ENCODE measurements at places on chromosomes 12 and 14.

- no peak for DNase-seq
Measured at GRCh38 chr12:55694651-55695050, 13.1 kb downstream of the ITGA7 start.

- DNase-seq, result no peak
Measured at GRCh38 chr12:27220055-27220987, 23.8 kb upstream of the STK38L start.

DNA sequence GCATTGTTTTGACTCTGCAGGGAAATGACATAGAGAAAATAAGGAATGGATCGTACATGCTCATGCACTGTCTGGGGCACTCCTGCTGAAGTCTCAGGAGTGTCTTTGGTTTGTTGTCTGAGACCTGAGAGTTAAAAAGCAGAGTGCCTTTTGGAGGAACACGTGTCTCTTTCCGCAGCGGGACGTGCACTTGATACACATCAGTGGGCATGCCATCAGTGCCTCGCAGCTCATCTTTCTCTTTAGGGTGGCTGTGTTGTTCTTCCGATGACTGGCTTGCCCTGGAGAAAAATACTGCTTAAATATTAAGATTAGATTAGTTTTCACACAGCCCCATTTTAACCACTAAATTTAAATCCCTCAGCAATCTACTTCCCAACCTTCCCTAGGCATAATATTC lies 835.9 kb downstream of the DIO2 start:
- no peak for DNase-seq

- DNase-seq, result no peak
Measured at GRCh38 chr14:103705118-103705503, 10.1 kb downstream of the XRCC3 start.

- DNase-seq, result no peak
Measured at GRCh38 chr14:59132796-59133494, 55.5 kb upstream of the DAAM1 start.

- no peak for DNase-seq
Measured at GRCh38 chr12:47835006-47835830, 15.5 kb upstream of the HDAC7 start.

DNA sequence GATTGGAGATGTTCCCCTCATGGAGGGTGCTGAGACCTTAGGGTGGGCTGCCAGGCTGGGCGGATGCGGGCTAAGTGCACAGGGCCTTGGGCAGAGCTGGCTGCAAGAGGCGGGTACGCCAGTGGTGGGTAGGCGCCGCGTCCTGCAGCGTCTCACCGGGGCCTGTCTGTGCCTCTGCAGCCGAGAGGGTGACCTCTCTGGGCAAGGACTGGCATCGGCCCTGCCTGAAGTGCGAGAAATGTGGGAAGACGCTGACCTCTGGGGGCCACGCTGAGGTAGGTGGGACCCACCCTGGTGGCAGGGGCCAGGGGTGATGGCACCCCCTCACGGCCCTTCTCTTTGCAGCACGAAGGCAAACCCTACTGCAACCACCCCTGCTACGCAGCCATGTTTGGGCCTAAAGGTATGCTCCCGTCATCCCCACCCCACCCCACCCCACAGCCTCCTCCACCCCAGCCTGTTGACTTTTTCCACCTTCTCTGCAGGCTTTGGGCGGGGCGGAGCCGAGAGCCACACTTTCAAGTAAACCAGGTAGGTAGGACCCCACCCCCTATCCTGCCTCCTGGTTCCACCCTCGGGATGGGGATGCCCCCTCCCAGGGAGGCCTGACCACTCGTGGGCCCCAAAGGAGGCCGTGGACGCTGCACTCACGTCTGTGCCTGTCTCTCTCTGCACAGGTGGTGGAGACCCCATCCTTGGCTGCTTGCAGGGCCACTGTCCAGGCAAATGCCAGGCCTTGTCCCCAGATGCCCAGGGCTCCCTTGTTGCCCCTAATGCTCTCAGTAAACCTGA lies 1.5 kb downstream of the CRIP1 start:
- DNase-seq, result no peak

- DNase-seq, result no peak
Measured at GRCh38 chr14:74695406-74695805, 17.5 kb downstream of the AREL1 start.

- no peak for DNase-seq
Measured at GRCh38 chr12:25009496-25010092, 60.7 kb upstream of the BCAT1 start.

- DNase-seq, result no peak
Measured at GRCh38 chr14:88195676-88196075, 127.4 kb downstream of the KCNK10 start.

- DNase-seq, result no peak
Measured at GRCh38 chr12:126210448-126210847, 1145.2 kb downstream of the AACS start.

GRCh38 chr12:131564845-131565244 lies 146.0 kb upstream of the SFSWAP start:
- no peak for DNase-seq

DNA sequence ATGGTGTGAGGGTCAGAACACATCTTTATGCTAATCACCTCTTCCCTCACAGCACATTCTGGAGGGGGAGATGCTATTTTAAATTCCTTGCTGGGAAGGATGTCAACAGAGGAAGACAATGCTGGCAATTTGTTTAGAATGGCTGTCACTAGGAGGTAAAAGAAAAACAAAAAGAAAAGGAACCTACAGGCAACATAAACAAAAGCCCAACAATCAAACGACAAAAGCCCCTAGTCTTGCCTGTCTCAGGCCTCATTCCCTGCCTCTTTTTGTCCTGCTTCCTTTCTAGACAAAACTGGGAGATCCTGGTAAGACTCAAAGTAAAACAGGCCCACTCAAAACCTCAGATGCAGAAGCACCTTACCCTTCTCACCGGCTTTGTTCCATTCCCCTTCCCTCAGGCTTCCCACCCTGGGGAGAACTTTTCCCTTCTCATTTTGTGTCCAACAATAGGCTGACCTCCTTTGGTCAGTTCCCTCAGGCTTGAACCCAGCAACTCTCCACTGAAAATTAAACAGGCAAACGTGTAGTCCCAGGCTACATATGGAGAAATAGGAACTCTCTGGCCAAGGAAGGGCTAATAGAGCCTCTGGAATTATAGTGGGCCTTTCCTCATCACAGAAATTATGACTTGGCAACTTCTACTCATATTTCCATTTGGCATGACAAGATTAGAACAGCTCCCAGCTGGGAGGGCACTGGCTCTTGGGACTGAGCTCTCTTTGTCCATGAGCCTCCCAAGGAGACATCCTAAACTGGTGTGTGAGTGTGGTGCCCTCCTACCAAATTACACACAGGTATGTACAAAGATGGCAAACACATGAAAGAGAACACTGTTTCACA lies 193.0 kb downstream of the MON2 start:
- DNase-seq, result no peak

GRCh38 chr12:130579231-130579630 lies 136.9 kb downstream of the RIMBP2 start:
- no peak for DNase-seq

DNA sequence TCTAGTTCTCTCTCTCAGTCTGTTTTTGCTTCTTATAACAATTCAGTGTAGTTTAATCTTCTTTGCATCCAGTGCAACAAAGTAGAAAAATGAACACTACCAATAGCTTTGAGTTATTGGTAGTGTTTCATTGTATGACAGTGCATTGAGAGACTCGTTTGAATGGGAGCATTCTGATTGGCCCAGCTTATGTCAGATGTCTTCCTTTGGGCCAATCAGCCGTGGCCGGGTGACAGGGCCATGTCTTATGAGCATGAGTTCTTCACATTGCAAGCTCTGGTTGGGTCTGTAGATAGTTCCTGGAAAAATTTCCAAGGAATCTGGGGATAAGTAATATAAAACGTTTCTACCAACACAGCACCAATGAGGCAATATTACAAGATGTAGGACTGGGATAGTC lies 36.5 kb downstream of the GYS2 start:
- no peak for DNase-seq

DNA sequence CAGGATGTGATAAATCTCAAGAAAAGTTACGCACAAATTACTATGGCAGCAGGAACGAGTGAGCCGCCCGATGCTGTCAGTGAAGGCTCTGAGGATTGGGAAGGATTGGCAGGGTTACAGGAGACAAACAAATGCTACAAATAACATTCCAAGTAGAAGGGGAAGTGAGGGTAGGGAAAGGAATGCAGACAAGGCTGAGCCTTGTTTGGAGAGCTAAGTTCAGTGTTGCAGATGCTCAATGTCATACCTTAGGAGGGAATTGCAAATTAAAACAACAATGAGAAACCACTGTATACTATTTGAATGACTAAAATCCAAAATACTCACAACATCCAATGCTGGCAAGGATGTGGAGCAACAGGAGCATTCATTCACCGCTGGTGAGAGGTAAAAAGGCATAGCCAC lies 1.3 kb downstream of the CLEC9A start:
- DNase-seq, result no peak

GRCh38 chr14:90519262-90519920 lies 122.6 kb downstream of the CALM1 start:
- DNase-seq, result no peak

- DNase-seq, result no peak
Measured at GRCh38 chr12:30457621-30458289, 237.9 kb downstream of the IPO8 start.

GRCh38 chr14:21191809-21192446 lies 36.1 kb upstream of the OR5AU1 start:
- peak; percentile 23 for DNase-seq

GRCh38 chr12:15858353-15858752 lies 23.8 kb upstream of the STRAP start:
- no peak for DNase-seq

DNA sequence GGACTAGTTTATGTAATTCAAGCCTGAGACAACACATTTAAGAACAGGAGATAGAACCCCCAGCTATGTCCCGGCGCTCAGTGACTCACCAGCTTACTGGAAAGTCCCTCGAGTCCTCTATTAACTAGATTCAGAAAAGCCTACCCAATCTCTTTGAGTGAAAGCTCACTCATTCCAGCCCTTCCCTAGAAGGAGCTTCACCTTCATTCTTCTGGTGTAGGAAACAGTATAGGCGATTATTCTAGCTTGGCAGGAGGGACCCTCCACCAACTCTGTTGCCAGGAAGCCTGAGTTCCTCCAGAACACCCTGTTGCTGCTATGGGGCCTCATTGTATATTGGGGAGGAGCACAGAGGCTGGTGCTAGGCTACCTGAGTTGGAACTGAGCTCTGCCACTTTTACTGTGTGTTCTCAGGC lies 57.2 kb upstream of the AEBP2 start:
- DNase-seq, result no peak

- no peak for DNase-seq
Measured at GRCh38 chr14:36659822-36660735, 1.6 kb upstream of the PAX9 start.

- DNase-seq, result no peak
Measured at GRCh38 chr14:60183741-60184140, 18.5 kb upstream of the DHRS7 start.

DNA sequence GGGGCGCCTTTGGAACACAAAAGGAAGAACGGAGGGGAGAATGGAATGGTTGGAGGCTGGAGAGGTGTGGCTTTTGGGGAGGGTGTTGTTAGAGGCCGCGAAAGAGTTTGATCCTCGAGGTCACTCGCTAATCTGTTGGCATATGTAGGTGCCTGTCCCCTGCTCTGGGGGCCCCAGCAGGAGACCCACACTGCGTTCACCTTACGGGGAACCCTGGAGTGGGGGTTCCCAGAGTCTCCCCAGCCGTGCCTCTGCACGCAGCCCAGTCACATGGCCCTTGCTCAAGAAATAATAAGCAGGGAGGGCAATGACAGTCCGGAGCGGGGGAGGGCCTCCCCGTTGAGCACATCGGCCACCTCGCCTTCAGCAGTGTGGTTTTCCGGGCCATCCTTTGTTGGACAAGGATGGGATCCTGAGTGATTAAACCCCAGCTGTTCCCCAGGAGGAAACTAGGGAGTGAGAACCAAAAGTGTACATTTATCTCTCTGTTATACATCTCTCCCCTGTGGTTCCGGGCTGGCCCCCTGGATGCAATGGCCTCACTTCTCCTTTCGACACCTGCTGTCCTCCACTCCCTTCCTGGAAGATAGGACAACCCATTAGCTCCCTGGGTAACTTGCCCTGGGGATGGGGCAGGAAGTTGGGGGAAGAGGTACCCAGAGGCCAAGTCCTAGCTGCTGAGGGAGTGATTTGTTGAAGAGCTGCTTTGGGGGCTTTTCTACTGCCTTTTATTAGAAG lies 1.3 kb downstream of the PLEKHG3 start:
- no peak for DNase-seq

DNA sequence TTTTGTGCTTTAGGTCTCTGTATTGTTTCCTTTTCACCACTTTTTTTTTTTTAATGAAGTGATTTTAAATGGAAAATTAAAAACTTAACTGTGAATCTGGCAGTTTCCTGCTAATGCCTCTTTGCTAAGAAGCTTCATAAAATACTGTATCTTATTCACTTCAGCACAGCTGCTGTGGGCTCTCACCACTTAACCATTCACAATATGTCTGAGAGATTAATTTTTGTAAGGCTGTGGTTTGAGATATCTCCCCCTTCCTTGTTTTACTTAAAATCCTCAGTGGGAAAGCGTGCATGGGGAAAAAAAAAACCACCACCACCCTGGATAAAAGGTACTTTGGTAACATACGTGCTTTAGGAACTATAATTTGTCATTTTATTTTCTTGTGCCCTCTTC lies 115.9 kb downstream of the ETV6 start:
- no peak for DNase-seq

DNA sequence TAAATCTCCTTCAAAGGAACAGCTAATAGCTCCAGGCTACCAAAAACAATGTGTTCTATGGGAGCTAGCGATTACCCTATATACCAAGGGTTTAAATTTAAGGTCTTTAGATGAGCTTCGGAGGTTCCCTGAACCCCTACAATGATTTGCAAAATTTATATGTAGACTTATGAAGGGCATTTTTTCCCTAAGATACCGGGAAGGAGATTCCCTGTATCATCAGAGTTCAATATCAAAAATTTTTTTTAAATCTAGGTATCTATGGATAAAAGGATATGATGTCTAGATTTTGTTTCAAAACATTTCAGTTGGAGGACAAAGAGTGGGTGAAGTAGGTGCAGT lies 17.9 kb upstream of the COL2A1 start:
- no peak for DNase-seq

- no peak for DNase-seq
Measured at GRCh38 chr14:42293180-42293579, 686.5 kb downstream of the LRFN5 start.

- DNase-seq, result no peak
Measured at GRCh38 chr12:113174461-113175384, 10.6 kb downstream of the DDX54 start.

GRCh38 chr12:121797937-121798786 lies 4.7 kb upstream of the RHOF start:
- no peak for DNase-seq

GRCh38 chr12:3836641-3837040 lies 36.6 kb downstream of the PARP11 start:
- DNase-seq, result no peak

GRCh38 chr12:89350260-89350629 lies 2.1 kb downstream of the DUSP6 start:
- DNase-seq, result no peak

- DNase-seq, result no peak
Measured at GRCh38 chr14:101174522-101174838, 271.0 kb upstream of the RTL1 start.
